ENCODE measurements at places on chromosomes 7 and 10. TPM values are rescaled to one million over a fixed set of nuclear protein-coding genes. Genes with fewer than 3 reads are reported as not detected.

DNA sequence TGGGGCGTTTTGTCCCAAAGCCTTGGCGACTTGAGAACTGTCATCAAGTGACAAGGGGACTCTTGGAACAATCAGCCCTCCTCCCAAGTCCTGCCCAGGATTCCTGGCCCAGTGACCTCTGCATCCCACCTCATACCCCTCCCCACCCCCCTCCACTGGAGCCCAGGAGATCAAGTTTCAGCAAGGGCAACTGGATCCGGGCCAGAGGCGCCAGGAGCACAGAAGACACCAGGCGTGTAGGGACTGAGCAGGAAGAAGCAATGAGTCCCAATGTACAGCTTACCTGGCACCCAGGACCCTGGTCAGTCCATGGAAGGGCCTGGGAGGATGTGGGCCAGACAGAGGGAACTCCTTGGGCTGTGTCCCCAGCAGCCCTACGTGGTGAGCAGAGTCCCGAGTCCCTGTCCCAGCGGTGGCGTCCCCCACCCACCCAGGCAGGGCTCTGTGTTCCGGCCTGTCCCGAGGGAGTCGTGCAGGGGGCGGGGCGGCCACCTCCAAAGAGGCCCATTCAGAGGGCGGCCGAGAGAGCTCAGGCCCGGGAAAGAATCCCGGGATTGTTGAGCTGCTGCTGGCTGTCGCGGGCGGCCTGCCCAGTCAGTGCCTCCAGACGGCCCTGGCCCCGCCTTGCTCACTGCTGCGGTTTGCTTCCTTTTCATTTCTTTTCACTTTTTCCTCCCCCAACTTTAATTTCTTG lies 254.1 kb downstream of the TNS3 start:
- H3K27ac ChIP-seq: peak overlapping the region; percentile 72
- H3K27me3 ChIP-seq: no peaks in the 10 kb centered on the region
- H3K4me1 ChIP-seq: peaks cover 15% of the 10 kb centered on the region
- peak; percentile 95 for DNase-seq
- H3K4me3 ChIP-seq: peak overlapping the region; percentile 49

- no peaks in the 10 kb centered on the region for H3K36me3 ChIP-seq
- no peak overlapping the region for H3K4me3 ChIP-seq
- H3K27me3 ChIP-seq: no peaks in the 10 kb centered on the region
- no peaks in the 10 kb centered on the region for H3K4me1 ChIP-seq
Observed at GRCh38 chr10:14553448-14553847, 221.2 kb downstream of the FAM107B start.

GRCh38 chr7:148625342-148625741 lies 34.8 kb downstream of the C7orf33 start:
- H3K27ac ChIP-seq: no peak overlapping the region
- H3K4me3 ChIP-seq: no peak overlapping the region

GRCh38 chr10:131824371-131825149 lies 76.2 kb upstream of the PPP2R2D start:
- no peaks in the 10 kb centered on the region for H3K27me3 ChIP-seq
- no peak overlapping the region for H3K4me3 ChIP-seq
- no peaks in the 10 kb centered on the region for H3K36me3 ChIP-seq
- H3K27ac ChIP-seq: no peak overlapping the region

- DNase-seq: no peak
- H3K27me3 ChIP-seq: no peaks in the 10 kb centered on the region
Observed at GRCh38 chr10:123357421-123357930, 203.3 kb downstream of the BUB3 start.

- H3K4me1 ChIP-seq: no peaks in the 10 kb centered on the region
- no peaks in the 10 kb centered on the region for H3K36me3 ChIP-seq
- no peak overlapping the region for H3K27ac ChIP-seq
- H3K27me3 ChIP-seq: no peaks in the 10 kb centered on the region
- H3K4me3 ChIP-seq: no peak overlapping the region
- no peak for DNase-seq
Observed at GRCh38 chr10:48595539-48595932, 9.3 kb downstream of the ARHGAP22 start.

DNA sequence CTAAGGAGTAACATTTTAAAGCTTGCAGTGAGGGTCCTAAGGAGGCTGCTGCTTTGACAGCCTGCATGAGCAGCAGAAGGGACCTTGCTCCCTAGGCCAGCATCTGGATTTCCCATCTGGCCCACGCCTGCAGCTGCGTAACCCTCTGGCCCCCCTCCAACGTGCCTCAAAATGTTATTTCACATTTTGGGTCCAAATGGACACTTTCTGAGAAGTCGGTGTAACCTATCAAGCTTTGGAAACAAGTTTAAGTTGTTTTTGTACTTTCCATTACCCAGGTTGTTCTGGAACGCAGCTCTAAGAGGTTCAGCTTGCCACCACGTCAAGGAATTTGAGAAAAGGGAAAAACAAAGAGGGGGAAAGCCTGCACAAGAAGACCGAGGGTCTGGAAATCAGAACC lies 338.3 kb downstream of the KCNMA1 start:
- H3K27me3 ChIP-seq: no peaks in the 10 kb centered on the region
- peaks cover 10% of the 10 kb centered on the region for H3K4me1 ChIP-seq
- H3K4me3 ChIP-seq: no peak overlapping the region

GRCh38 chr7:835485-836401 lies 3.5 kb downstream of the SUN1 start:
- H3K27ac ChIP-seq: no peak overlapping the region
- no peaks in the 10 kb centered on the region for H3K4me1 ChIP-seq
- H3K27me3 ChIP-seq: no peaks in the 10 kb centered on the region
- no peak for DNase-seq

- H3K4me3 ChIP-seq: no peak overlapping the region
- no peaks in the 10 kb centered on the region for H3K27me3 ChIP-seq
- no peaks in the 10 kb centered on the region for H3K36me3 ChIP-seq
- H3K27ac ChIP-seq: no peak overlapping the region
- DNase-seq: no peak
Observed at GRCh38 chr10:324593-324992, 189.3 kb downstream of the ZMYND11 start.

DNA sequence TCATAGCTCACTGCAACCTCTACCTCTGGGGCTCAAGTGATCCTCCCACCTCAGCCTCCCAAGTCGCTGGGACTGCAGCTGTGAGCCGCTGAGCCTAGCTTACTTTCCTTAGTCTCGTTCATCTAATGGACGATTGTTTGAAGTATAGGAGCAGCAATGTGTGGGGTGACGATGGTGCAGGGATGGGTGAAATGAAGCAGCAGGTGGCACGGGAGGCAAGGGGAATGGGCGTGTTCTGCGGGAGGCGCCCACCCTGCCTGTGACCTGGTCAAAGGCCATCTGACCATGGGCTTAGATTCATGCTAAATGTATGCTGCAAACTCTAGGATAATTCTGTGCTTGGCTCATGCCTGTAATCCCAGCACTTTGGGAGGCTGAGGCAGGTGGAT lies 210.7 kb downstream of the MAD1L1 start:
- H3K4me1 ChIP-seq: no peaks in the 10 kb centered on the region
- H3K36me3 ChIP-seq: no peaks in the 10 kb centered on the region
- DNase-seq: no peak
- no peak overlapping the region for H3K27ac ChIP-seq
- H3K4me3 ChIP-seq: no peak overlapping the region

GRCh38 chr7:120077777-120078176 lies 195.2 kb upstream of the KCND2 start:
- no peaks in the 10 kb centered on the region for H3K4me1 ChIP-seq
- DNase-seq: no peak
- H3K27ac ChIP-seq: no peak overlapping the region
- no peak overlapping the region for H3K4me3 ChIP-seq

DNA sequence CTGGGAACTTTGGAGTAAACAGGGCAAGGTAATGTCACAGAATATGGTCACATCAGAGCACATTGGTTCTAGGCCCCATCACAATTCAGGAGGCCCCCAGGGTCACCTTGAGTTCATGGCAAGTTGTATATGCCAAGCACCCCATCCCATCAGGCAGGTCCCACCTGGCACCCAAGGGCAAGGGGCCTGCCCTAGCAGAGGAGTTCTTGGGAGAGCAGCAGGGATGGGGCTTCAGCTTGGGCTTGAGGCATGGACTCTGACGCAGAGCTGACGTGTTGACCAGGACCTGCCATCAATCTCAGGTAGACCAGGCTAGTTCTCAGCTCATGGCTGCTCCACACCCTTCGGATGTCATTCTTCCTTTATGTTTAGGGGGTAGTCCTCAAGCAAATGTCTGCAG lies 20.9 kb downstream of the PLAC9 start:
- no peaks in the 10 kb centered on the region for H3K27me3 ChIP-seq
- H3K27ac ChIP-seq: no peak overlapping the region
- peaks cover 8% of the 10 kb centered on the region for H3K36me3 ChIP-seq
- H3K4me3 ChIP-seq: no peak overlapping the region
- H3K4me1 ChIP-seq: peaks cover 7% of the 10 kb centered on the region

GRCh38 chr7:28044825-28045224 lies 135.8 kb downstream of the JAZF1 start:
- H3K4me1 ChIP-seq: no peaks in the 10 kb centered on the region
- no peak overlapping the region for H3K27ac ChIP-seq
- H3K4me3 ChIP-seq: no peak overlapping the region
- H3K27me3 ChIP-seq: no peaks in the 10 kb centered on the region

DNA sequence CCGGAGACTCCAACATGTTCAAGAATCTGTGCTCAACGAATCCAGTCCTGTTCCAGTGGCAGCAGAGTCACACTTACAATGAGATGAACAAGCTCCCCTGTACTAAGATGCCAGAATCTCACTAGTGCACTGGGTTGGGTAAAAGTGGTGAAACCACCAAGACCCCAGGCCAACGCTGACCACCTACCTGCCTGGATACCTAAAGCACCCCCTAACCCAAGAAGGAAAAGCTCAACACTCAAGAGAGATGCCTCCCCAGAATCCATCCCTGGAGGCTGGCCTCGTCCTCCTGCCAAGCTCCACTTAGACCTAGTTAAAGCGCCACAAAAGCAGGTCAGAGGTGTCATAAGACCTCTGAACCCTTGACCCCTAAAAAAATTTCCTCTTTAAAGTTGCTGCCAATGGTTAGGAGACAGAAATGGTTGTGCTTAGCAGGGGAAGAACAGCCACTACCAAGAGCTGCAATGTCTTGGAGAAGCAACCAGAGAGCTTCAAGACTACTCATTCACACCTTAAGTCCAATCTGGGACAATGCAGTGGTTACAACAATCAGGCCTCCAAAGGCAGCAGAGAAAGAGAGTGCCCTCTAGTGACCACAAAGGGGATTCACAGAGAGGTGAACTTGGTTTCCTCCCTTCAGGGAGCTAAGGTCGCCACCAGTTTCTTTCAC lies 94.6 kb upstream of the MACROH2A2 start:
- no peaks in the 10 kb centered on the region for H3K27me3 ChIP-seq
- H3K27ac ChIP-seq: no peak overlapping the region
- H3K36me3 ChIP-seq: no peaks in the 10 kb centered on the region
- no peaks in the 10 kb centered on the region for H3K4me1 ChIP-seq
- DNase-seq: peak; percentile 12

CALML5 gene
- not detected for total RNA-seq

SLC16A12 gene
- 0.18 TPM for total RNA-seq

GPR85 gene
- total RNA-seq: 13.2 TPM

PIP gene
- total RNA-seq: not detected

Data from SJCRH30 (cell line).